Ovary (tissue), 10 donors: ENCODE measurements at places on chromosomes 3 and 15. TPM values are rescaled to one million over a fixed set of nuclear protein-coding genes. Genes with fewer than 3 reads are reported as not detected.

GRCh38 chr3:191320316-191320715, 8.9 kb upstream of the CCDC50 start:
- DNase-seq: no peak

- no peak for DNase-seq
These were observed 12.1 kb upstream of the SKOR1 start for GRCh38 chr15:67813104-67813634.

GRCh38 chr3:134699141-134699711, 48.4 kb upstream of the KY start:
- DNase-seq: no peak

- no peak for DNase-seq
These were observed 169.9 kb upstream of the TSC22D2 start for GRCh38 chr3:150238048-150238802.

GRCh38 chr15:76803049-76803571, 102.0 kb downstream of the SCAPER start:
- DNase-seq: no peak

GRCh38 chr3:143234526-143234925, 115.0 kb downstream of the CHST2 start:
- no peak for DNase-seq

DNA sequence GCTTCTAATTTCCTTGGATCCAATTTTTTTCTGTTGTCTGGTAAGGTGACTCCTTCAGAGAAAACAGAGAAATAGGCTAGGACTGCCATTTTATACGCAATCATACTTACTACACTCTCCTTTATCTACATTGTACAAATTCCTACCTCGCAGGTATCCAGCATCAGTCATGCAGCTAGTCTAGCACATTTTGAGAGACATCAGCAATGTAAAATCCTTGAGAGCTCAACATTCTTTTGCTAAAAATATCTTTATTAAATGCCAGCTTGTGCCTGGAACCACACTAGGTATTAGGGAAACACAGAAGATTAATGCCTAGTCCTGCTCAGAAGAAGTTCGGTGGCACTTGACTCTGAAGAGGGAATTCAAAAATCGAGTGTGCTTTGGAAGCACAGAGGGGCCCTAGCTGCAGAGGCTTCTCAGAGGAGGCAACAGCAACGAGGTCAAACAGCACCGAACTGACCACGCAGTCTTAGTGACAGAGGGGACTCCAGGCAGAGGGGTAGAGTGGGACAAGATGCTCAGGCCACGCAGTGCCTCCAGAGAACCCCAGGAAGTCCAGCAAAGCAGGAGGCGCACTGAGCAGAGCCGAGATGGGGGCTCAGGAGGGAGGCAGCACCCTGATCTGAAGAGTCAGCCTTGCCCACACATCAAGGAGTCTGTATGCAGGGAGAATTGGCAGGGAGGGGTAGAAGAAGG, 3.5 kb downstream of the FAM174B start:
- DNase-seq: no peak

DNA sequence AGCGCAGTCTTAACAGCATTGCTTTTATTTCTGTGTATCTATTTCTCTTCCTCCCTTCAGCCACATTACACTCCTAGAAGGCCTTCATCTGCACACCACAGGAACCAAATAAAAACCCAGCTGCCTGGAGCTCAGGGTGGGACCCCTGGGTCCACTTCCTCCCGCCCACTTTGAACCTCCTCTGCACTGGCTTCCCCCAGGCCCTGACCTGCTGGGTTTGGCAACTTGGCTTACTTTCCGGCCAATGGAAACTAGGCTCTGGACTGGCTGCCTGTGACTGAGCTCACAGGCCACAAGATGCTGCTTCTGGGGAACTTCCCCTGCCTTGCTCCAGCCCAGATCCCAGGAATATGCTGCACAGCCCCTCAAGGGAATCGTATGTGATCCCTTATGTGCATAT, 89.8 kb downstream of the SEMA5B start:
- DNase-seq: no peak

DNA sequence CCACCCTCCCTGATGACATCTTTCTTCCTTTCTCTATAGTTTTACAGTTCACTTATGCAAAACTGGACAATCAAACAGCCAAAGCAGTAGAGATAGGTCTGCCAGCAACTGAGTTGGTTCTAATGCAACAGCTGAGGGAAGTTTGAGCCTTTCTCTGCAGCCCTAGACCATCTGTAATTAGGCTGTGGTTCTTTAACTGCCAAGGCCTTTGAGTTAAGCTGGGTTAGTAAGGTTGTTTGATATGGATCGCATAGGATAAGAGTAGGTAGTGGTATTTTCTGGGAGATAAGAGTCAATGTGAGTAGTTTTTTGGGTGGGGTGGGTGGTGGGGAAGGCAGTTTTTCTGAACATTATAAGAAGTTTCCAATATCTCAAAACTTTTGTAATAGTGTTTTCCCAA, 3.0 kb downstream of the RPL39L start:
- no peak for DNase-seq

- no peak for DNase-seq
These were observed 371.1 kb downstream of the CHL1 start for GRCh38 chr3:567488-568185.

GRCh38 chr3:181103605-181104004, 114.1 kb upstream of the DNAJC19 start:
- no peak for DNase-seq

Gene CCK
- not detected for total RNA-seq

Gene THPO
- total RNA-seq: 2.0 TPM
